ENCODE measurements at places on chromosomes 1 and 21.

DNA sequence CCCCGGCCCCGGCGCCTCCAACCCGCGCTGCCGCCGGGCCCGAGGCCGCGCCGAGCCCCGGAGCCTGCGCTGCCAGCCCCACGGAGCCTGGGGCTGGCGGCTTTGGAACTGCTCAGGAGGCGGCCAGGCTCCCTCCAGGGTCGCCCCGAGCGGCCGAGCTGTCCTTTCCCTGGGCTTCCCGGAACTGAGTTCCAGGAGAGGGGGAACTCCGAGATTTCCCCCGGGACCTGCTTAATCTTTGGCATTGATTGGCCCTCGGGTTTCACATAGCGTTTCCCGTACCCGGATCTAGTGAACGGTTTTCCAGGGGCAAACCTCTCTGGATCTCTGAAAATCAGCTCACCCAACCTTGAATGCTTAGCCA lies 504 bp downstream of the H6PD start:
- peak; percentile 50 for DNase-seq

DNA sequence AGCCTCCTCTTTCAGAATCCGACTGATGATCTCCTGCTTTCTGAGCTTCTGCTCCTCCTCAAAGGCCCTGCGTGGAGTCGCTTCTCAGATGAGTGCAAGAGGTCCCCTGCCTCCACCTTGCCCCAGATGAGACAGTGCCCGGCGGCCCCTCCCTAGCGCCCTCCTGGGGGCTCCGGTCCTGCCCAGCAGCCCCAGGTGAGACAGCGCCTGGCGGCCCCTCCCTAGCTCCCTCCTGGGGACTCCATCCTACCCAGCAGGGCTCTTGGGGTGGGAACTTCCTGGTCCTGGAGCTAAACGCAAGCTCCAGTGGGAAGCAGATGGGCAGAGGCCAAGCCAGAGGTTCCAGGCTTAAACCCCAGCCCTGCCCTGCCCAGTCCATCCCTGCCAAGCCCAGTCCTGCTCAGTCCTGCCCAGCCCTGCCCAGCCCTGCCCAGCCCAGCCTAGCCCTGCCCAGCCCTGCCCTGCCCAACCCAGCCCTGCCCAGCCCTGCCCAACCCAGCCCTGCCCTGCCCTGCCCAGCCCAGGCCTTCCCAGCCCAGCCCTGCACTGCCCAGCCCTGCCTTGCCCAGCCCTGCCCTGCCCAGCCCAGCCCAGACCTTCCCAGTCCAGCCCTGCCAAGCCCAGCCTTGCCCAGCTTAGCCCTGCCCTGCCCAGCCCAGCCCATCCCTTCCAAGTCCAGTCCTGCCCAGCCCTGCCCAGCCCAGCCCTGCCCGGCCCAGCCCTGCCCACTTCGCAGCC lies 34.6 kb downstream of the CFAP74 start:
- DNase-seq, result no peak

GRCh38 chr1:246506367-246506673 lies 759 bp downstream of the SMYD3 start:
- DNase-seq, result no peak

DNA sequence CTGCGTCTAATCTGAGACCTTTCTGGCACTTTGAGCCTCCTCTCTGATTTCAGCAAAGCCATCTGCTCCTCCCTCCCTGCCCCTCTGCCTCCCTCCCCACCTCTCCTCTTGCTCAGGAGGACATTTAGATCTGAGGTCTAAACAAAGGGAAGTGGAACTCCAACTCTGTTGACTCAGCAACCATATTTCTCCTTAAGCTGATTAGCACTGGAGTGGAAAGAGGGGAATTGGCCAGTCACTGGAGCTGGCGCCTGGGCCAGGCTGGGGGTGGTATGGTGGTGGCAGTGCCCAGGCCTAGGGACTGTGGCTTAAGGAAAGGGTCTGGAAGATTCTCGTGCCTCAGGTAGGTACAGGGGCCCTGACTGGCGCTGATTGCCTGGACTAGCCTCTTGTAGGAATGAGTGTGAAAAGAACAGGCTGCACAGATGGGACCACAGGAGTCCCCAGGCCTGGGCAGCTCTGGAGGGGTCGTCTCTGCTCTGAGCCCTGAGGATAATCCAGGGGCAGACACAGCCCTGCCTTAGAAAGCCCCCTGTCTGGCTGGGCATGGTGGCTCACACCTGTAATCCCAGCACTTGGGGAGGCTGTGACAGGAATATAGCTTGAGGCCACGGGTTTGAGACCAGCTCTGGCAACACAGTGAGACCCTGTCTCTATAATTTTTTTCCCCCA lies 11.9 kb downstream of the SH2D2A start:
- DNase-seq, result no peak

- no peak for DNase-seq
These were observed 215.8 kb downstream of the BARHL2 start for GRCh38 chr1:90501281-90501680.

GRCh38 chr1:179968284-179968993 lies 13.8 kb downstream of the CEP350 start:
- DNase-seq, result no peak

DNA sequence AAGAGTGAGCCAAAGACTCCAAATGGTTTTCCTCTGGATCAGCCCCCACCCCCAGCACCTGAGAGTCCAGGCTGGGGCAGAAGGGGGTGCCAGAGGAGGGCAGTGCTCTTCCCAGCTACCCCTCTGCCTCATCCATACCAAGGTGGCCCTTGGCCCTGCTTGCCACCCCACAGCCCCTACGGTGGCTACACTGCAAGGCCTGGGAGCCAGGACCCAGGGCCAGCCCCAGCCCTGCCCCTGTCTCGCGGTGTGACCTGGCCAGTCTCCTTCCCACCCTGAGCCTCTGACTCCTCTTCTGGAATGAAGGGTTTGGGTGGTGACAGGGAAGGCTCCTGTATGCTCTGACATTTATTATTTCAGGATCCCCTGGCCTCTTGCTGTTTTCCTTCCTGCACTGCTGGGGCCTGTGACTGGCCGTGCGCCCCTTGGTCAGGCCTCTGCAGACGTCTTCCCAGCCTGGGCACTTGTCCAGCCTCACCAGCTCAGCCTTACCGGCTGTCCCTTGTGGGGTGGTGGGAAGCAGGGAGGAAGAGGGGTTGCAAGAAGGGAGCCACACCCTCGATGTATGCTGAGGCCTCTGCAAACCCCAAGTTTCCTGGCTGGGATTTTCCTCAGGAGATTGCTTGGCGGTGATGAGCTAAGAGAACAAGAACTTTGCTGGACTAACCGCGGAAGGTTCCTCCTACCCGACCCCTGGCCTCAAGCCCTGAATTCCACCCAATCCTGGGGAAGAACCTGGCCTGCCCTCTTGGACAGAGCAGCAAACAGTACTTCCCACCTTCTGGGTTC lies 13.5 kb downstream of the ASAP3 start:
- no peak for DNase-seq

- DNase-seq, result no peak
These were observed 11.6 kb upstream of the AHDC1 start for GRCh38 chr1:27615346-27616192.

- DNase-seq, result no peak
These were observed 23.0 kb downstream of the GIPC2 start for GRCh38 chr1:78068681-78069283.

DNA sequence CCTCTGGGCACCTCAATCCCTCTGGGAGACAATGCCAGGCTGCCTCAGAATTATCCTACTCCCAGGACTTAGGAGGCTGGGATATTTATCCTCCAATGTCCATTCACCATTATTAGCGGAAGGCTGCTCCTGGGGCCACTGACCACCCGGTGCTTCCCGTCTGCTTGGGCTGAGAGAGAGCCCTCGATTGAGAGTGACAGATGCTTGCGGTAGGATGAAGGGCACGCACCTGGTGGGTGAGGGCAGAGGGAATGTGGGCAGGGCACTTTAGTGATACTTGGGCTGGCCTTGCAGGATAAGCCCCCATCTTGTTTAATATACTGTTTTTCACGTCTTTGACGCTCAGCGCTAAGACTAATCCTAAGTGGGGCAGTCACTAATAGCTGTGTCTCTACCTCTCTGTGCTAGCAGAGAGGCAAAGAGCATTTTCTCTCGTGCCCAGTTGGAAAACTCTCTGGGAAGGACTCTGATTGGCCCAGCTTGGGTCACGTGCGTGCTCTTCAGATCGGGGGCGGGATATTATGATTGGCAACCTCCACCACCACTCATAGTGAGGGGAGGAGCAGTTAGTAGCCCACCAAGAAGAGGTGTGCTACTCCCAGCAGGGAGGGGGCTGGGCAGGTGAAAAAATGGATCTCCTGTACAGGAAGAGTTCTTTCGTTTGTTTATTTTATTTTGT lies 10.6 kb upstream of the PARS2 start:
- peak; percentile 28 for DNase-seq

DNA sequence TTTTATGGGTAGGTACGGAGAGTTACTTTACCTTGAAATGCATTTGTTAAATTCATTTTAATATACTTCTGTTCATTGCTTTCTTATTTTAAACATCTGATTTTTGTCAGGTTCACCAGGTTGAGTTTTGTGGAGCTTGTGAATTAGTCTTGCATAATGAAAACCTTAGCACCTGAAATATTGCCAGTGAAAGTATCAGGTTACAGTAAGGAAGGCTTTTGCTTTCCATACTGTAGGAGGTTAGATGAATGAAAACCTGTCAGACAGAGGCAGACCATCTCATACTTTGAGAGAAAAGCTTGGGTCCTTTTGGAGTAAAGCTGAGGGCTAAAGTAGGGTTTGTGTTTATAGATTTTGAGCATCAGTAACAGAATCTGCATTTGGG lies 34.7 kb downstream of the THRAP3 start:
- no peak for DNase-seq

DNA sequence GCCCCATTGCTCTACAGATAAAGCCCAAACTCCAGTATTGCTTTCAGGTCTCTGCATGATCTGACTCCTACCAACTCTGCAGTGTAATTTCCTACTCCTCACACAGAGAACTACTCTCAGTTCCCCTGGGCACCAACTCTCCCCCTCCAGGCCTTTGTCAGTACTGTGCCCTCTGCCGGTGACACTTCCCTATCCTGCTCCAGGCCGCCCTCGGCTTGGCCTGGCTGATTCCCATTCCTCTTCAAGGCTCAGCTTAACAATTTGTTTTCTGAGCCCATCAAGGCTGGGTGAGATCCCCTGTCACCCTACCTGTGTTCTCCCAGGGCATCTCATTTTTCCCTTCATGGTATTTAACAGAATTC lies 2.6 kb downstream of the SLAMF8 start:
- peak; percentile 25 for DNase-seq

GRCh38 chr1:53255031-53255430 lies 16.7 kb upstream of the MAGOH start:
- no peak for DNase-seq

- no peak for DNase-seq
These were observed 91.4 kb upstream of the S1PR1 start for GRCh38 chr1:101145449-101145820.

DNA sequence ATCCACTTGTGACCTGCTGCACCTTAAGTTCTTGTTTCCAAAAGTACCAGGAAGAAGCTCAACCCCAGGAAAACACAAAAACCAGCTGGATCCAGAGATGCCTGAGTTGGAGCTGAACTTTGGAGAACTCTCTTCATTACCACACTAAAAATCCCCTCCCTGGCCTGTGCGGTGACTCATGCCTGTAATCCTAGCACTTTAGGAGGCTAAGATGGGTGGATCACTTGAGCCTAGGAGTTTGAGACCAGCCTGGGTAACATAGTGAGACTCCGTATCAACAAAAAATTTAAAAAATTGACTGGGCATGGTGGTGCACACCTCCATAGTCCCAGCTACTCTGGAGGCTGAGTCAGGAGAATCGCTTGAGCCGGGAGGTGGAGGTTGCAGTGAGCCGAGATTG lies 6.2 kb downstream of the MAP1LC3C start:
- DNase-seq, result no peak

DNA sequence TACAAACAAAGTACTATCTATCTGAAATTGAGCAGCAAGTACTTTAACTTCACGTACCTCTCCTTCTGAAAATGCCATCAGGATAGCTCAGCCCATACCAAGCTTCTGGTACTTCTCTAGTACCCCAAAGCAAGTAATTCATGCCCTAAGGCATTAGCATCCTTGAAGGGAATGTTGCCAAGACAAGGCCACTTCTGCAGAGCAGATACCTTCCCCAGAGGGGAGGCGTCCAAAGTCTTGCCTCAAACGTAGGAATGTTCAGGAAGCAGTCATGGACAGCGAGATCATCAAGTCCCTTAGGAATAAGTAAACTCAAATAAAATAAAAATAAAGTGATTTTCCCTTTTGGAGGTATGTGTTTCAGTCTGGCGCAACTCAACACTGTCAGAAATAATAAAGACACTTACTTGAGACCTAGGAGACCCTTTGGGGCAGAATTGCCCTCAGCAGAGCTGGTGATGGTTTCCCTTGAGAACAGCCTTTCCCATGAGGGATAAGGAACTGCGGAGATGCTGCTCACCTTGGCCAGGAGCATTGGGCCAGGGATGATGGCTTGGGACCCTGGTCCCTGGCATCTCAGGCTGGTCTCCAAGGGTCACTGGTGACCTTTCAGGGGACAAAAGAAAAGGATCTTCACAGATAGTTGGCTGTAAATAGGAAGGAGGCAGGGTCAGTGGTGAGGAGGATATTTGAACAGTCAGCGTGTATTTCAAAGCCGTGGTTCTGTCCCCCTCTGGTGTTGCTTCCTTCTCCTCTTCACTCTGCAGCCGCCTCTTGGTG lies 522.9 kb downstream of the KIF26B start:
- DNase-seq, result no peak

DNA sequence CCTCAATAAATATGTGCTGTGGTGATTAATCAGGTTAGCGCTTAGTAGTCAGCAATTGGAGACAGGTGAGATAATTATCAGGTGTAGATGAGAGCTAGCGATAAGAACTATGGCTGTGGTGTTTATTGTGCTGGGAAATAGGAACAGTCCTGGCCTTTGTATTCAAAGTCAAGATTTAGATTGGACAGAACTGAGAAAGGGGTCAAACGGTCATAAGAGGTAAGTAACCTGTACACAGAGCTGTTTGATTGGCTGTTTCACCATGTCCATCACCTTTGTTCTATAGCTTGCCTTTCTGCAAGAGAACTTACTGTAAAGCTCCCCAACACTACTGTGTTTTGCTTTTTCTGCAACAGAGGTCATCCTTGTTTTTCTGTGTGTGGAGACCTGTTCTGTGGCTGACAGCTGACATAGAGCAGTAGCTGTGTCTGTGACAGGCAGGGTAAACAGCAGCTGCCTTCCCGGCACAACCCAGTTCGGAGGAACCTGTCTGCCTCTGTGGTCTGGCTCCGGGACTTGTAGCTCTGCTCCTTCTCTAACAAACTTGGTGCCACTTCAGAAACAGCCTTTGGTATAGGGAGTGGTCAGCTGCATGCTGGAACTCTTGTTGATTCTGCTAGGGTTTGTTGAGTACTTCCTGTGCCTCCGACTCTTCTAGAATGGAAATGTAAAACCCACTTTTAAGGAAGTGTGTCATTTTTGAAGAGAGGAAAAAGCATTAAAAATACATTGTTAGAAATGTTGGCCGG lies 21.1 kb upstream of the CDC42 start:
- DNase-seq, result no peak

DNA sequence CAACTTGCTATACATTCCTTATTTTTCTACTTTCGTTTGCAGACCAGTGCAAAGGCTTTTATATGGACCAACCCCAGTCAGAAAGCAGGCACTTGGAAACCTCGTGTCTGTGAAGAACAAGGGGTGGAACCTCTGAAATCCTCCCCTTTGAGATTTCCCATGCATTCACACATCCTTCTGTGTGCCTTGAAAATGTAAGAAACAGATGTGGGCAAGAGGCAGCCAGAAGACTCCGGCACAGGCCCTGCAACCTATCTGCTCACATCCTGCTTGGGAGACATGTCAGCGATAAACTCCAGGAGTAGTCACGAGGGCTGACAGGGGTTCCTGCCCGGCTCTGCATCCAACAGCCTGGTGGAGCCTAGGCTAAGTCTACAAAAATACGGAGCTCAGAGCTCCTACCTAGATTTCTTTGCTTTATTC lies 42.5 kb downstream of the ETS2 start:
- no peak for DNase-seq

Measured in SHP77 (cell line).